ENCODE measurements at places on chromosomes 4 and X. TPM values are rescaled to one million over a fixed set of nuclear protein-coding genes. Genes with fewer than 3 reads are reported as not detected.
A peak's percentile ranks its signal among the peaks of the same experiment; 100 is the strongest.

The STBD1 gene
- 4.4 TPM for polyA plus RNA-seq

The GPM6B gene
- 1.1 TPM for polyA plus RNA-seq

DNA sequence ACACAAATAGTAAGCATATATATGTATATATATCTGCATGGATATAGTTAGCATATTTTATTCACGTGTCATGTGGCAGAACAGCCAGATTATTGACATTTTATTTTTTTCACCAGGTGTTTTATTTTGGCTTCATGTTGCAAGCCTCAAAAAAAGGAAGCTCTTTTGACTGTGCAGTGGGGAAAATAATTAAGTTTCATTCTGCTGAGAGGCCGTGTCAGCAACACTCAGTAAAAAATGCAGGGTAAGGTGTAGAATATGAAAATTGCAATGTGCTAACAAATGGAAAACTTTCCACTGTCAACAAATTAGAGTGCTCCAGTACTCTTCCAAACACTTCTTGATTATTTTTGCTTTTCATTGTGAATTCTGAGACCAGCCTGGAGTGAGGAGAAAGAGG is 511.5 kb downstream of the GLUD2 start:
- DNase-seq: no peak

DNA sequence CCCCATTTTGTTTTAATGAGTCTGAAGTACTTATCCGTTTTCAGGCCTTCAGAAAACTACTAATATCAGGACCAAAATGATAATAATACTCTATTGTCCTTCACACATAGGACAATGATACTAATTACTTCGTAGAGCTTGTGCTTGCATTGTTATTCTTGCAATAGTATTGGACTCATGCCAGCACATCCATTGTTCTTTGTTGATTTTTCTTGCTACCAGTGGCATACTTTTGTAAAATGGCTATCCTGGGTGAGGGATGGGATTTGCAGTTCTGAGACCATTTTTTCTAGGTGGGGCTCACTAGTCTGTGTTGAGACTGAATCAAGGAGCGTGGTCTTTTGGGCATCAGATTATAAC is 195.3 kb downstream of the MAML3 start:
- DNase-seq: no peak

- DNase-seq: no peak
Observed at GRCh38 chrX:136687457-136687856, 39.5 kb downstream of the CD40LG start.

DNA sequence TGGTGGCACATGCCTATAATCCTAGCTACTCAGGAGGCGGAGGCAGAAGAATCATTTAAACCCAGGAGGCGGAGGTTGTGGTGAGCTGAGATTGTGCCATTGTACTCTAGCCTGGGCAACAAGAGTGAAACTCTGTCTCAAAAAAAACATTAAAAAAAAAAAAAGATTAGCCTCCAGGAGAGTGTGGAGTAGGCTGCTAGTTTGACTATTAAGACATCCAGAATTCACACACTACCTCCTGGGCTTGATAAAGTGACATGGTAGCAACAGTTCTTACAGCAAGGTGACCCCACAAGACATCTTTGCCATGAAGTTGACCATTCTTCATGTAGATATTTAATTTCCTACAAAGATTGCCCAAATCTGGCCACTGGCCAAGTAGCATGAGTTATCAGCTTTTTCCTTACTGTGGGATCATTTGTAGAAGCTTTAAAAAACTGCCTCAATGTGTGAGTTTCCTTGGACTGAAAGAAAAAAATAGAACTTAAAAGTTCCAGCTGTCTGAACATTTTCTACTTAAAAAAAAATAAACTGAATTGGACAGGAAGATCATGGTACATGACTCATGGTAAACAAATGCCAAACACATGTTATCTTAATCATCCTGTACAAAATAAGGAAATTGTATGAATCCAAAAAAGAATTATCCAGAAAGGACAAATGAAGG is 35.3 kb upstream of the SPRY1 start:
- DNase-seq: peak; percentile 79

The HDAC8 gene
- polyA plus RNA-seq: 20.6 TPM

The KLB gene
- polyA plus RNA-seq: not detected

The SPACA5 gene
- not detected for polyA plus RNA-seq

- DNase-seq: no peak
Observed at GRCh38 chr4:125420526-125420925, 105.8 kb downstream of the FAT4 start.
